ENCODE measurements at places on chromosomes 1 and 21.

- no peak for DNase-seq
These were observed 66.3 kb upstream of the COG2 start for GRCh38 chr1:230575886-230576500.

DNA sequence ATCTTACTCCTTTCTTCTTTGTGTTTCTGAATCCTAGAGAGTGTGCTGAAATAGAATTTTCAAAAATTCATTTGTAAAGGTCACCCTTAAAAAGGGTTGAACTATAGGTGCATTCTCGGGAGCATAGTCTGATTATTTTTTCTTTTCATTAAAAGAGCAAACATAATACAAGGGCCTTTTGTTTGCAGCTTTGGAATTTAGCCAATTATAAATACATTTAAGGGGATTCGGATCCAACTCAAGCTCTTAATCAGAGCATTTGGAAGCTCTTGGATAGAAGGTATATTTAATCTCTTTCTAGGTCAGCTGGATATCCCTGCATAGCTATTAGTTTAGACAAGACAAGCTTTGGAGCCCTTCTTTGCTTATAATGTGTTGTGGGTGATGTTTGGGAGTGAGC is 321.7 kb downstream of the HHAT start:
- no peak for DNase-seq

DNA sequence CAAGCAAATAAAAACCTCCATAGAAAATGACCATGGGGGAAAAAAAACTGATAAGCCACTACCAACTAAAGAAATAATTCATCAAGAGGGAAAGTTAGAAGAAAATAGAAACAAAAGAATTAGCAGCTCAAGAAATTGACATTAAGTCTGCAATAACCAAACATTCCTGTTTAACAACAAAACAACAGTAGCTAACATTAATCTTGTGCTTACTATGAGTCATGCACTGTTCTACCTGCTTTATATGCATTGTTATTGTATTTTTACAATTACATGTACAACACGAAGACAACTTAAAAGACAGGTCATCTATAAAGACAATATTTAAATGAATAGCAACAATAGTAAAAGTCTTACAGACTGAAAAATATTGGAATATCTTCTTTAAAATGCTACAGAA is 34.4 kb upstream of the LRRC7 start:
- no peak for DNase-seq

DNA sequence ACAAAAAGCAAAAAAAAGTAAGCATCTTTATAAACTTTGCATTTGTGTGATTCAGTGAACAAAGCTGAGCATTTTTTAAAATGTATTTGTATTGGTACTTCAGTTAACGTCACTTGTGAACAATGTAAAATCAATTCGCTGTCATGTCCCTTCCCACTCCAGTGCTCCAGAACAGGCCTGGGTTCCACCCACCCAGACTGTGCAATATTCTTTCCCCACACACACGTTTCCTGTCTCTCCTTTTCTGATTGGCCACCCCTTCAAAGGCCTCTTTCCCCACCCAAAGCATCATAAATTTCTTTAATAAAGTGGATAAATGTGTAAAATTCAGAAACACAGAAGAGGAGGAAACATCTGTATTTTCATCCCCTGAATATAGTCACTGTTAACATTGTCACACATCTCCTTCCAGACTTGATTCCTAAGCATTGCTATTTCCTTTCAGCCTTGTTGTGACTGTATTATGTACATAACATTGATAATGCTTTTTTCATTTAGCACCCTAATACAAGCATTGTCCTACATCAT is 12.0 kb downstream of the CLEC20A start:
- DNase-seq, result no peak

DNA sequence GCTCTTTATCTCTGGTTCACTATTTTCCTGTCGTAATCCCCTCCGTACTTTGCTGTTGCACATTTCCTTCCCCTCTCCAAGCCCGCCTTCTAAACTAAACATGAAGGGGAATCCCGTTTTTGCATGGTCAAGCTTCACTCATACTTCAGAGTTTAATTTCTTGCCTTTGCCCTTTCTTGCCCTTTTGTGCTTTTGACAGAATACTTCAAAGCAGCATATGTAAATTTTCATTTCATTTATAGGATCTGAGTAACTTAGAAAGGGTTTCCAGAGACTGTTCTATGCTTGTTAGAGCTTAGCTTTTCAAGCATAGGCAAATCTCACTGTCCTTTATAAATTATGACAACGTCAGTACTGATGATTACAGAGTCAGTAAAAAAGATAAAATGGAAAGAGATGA is 27.7 kb downstream of the SPATA45 start:
- no peak for DNase-seq

DNA sequence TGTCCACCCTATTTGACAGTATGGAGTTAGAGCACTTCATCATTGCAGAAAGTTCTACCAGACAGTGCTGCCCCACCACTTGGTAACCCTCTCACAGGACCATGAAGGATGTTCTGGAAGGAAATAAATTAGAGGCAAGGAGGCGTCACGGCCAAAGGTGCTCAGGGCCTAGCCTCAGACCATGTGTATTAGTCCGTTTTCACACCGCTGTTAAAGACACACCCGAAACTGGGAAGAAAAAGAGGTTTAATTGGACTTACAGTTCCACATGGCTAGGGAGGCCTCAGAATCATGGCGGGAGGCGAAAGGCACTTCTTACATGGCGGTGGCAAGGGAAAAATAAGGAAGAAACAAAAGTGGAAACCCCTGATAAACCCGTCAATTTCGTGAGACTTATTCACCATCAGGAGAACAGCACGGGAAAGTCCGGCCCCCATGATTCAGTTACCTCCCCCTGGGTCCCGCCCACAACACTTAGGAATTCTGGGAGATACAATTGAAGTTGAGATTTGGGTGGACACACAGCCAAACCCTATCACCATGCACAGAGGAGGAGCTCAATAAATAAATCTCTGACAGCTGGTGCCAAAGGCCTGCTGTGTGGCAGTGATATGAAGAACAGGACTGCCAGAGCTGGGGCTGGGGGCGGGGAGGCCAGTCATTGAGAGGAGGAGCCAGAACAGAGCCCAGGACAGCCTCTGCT is 75.8 kb downstream of the FHAD1 start:
- DNase-seq, result no peak

GRCh38 chr1:30968220-30968971 is 59.8 kb upstream of the SDC3 start:
- peak; percentile 81 for DNase-seq

DNA sequence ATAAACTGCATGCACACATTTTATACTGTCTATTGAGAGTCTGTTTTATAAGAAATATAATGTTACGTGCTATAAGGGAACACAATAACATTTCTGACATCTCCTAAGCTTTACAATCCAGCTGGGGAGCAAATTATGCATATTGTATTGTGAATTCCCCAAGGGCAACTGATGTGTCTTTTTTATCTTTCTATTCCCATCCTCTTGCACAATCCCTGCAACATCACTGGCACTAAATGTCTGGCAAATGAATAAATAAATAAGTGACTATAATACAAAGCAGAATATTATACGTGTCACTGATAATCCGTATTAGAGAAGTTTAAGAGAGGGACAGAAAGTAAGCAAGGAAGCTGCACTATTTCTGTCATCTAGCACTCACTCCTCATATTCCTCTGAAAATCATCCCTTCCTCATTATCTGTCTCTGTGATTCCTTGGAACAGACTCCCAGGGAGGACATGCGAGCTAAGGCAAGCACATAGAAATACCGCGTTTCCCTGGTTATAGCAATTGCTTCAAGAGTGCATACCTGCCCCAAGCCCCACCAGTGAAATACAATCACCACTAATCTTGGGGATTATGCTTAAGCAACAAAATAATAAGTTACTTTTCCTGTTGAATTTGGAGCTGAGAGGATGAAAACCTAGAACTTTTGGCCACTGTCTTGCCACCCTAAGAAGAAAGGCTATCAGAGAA is 205.4 kb downstream of the SMYD3 start:
- no peak for DNase-seq

DNA sequence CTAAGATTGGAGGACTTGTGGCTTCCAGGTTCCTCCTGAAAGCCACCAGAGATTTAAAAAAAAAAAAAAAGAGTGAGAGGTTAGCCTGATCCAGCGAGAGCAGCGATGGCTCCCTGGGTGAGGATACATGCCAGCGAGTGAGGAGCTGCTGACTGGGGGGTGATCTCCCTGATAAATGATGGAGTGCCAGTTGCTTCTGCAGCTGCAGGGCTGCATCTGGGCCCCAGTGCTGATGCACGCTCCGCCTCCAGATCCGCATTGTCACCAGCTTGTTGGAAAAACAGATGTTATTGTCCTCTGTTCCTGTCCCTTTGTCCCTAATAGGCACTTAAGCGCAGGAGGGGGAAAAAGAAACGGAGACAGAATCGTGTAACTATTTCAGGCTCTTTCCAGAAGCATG is 28.6 kb downstream of the UBIAD1 start:
- DNase-seq, result no peak

GRCh38 chr1:118077331-118078045 is 107.5 kb downstream of the SPAG17 start:
- peak; percentile 24 for DNase-seq

- DNase-seq, result no peak
These were observed 179.1 kb upstream of the LYPLAL1 start for GRCh38 chr1:218994615-218995014.

DNA sequence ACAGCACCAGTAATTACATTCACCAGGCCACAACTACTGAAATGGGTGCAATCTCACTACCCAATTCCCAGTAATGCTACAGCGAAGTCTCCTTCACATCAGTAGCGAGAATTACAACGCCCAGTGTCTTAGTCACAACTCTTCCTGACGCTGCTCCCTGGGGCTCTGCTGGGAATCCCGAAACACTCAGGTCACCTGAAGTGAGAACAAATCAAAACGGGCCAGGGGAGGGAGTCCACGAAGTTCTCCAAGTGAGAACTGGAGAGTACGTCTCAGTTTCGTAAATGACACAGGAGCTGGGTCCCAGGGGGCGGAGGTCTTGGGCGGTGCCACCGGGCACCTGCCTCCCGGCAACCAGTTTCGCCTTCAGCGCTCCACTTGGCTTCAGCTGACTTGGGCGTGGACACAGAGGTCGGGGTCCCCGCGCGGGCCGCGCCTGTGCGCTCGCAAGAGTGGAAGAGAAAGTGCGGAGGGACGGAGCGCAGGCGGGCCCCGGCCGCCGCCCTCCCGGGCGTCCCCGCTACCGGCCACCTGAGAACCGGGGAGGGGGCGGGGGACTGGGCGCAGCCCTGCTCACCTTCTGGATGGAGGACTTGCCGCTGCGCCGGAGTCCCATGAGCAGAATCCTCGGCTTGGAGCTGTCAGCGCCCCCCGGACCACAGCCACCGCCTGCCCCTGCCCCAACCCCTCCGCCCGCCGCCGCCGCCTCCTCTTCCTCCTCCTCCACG is 575 bp downstream of the RRAGC start:
- peak; percentile 24 for DNase-seq

- no peak for DNase-seq
These were observed 150.5 kb upstream of the COA6 start for GRCh38 chr1:234222561-234223280.

GRCh38 chr1:56578963-56579875 is at the start of gene PLPP3:
TSS of gene PLPP3 (minus strand) at chr1:56579563. CDS start at chr1:56579016, 547 bp downstream.
- DNase-seq, result peak; percentile 63

- DNase-seq, result no peak
These were observed 470.7 kb downstream of the PCP4 start for GRCh38 chr21:40337981-40338380.

DNA sequence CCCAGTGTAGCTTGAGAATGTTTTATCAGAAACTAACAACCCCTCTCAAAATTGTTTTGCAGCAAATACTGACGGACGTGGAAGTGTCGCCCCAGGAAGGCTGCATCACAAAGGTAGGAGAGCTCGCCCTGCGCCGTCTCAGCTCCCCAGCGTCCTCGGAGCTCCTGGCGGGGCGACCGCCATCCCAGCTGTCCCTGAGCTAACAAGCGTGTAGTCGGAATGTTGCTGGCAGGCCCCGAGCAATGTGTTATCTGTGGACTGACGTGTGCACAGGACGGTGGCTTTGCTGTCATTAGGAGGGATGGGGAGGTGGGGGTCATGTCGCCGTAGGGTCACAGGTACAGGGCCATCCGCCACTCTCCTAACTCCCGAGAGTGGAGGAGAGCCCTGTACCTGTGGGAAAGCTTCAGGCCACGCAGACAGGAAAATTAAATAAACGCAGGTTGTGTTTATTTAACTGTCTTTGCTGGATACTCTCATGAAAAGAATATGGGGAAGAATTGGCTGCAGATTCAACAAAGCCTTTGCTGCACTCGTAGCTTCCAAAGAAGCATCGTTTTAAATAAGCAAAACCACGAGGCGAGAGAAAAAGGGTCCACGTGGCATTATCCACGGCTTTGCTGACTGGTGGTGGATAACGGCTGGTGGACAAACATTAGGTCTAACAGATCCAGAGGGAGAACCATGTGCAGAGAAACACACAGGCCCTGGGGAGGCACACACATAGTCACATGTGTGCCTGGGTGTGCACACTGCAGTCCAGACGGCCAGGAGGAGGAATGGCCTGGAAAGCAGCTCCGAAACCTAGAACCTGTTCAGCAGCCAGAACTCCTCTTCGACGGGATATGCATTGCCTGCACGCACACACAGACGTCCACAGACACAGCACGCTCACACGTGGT is 175.3 kb downstream of the PRDM16 start:
- DNase-seq, result no peak

DNA sequence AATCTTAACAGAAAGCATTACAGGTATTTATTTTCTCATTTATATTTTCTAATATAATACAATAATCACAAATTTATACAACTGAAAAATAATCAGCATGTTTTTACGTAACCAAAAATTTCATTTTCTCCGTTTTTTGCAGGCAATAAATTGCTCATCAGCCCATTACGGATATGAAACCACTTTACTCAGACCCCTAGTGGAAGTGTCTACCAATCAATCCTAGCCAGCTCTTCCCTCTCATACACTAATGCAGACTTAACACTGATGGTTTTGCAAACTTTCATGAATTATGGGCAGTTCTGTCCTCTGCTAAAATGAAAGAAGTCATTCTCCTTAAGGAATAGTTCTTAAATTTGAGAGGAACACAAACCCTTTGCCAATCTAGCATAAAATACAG is 124.7 kb downstream of the EIF4G3 start:
- DNase-seq, result no peak

DNA sequence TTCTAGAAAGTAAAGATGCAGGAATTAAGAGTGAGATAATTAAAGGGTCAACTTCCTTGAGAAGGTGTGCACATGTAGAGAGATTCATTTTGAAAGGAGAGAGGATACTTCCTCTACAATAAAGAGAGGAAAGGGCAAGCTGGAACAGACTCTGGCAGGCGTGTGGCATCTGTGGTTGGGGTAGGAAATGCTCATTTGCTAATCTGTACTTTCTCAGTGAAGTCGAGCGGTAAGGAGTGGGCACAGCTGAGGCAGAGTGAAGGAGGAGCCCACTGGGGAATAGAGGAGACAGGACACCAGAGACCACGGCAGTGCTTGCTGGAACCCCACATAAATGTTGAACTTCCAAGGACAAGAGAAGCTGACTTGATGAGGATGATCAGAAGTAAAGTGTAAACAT is 49.1 kb downstream of the PCSK9 start:
- no peak for DNase-seq

- no peak for DNase-seq
These were observed 14.2 kb downstream of the ETV3L start for GRCh38 chr1:157085421-157085820.

DNA sequence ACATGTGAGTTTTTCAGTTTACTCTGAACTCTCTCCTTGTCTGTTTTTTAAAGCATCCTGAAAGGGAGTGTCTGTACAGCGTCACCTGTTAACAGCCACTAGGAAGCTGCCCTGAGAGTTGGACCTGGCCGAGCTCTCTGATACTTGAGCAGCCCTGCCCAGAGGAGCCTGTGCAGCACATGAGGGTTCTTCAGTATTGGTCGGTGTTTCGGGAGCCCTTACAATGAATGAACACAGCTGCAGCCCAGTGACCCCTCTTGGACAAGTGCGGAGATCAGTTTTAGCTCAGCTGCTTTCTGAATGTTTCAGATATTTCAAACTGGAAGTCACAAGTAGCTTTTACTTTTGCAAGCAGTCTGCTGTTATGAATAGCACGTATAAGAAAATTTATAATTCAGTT is 39.2 kb downstream of the ADARB1 start:
- no peak for DNase-seq
